ENCODE measurements at places on chromosomes 5 and 9.

- DNase-seq = no peak
Measured at GRCh38 chr5:161946911-161947310, 99.0 kb downstream of the GABRA1 start.

- no peak for DNase-seq
Measured at GRCh38 chr9:133060417-133060841, 1.4 kb upstream of the CEL start.

- DNase-seq = no peak
Measured at GRCh38 chr9:4020755-4021296, 279.0 kb downstream of the GLIS3 start.

DNA sequence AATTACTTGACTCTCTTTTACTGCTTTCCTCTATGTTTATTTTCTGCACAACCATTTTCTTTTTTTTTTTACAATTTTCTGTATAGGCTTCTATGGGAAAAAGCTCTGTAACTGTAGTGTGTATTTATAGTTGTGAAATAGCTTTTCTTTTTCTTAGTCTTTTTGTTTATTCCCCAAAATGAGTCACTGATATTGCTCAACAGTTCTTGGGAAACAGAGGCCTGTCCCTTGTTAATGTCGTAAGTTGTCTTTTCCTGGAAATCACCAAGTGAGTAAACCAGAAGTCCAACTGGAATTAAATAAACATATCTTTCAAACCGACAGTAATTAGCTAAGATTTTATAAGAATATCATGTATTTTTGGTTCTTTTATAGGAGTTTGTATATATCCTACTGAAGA is 325.1 kb upstream of the PRR16 start:
- DNase-seq = no peak

- DNase-seq = no peak
Measured at GRCh38 chr9:4321554-4321953, 21.7 kb upstream of the GLIS3 start.

- DNase-seq = no peak
Measured at GRCh38 chr5:122228728-122229392, 83.2 kb upstream of the SNCAIP start.

DNA sequence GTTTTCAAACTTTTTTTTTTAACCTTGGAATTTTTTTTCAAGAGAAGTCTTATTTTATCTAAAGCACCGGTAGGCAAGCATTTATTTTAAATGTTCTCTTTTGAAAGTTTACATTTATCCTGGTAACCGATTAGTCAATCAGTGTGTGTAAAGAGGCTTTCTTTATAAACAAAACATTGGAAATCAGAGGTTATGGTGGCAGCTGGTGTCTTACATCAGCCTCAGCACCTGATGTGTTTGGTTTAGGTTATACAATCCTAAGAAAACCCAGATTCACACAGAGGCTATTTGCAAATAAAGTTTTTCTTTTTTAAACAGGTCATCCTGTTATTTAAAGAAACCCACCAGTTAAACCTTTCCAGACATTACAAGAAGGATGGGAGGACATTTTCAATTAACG is 173.3 kb upstream of the GDNF start:
- DNase-seq = no peak

DNA sequence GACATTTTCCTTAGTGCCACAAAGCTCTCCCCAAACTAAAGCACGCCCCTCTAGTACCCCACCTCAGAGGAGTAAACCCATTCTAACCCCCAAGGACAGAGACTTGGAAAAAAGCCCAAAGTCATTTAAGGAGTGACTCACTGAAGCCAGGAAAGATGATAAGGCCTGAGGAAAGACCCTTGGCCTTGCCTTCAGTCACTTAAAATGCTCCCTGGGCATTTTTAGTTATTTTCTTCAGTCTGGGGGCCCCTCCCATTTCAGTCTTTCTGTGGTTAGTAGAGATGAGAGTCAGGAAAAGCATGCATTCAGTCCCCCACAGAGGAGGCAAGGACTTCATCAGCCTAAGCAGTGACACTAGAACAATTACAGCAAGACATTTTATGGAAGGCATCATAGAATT is 13.7 kb upstream of the TLX3 start:
- DNase-seq = no peak

GRCh38 chr5:77946381-77947040 is 170.4 kb upstream of the TBCA start:
- no peak for DNase-seq

- no peak for DNase-seq
Measured at GRCh38 chr9:124654431-124654830, 116.7 kb downstream of the NR6A1 start.

DNA sequence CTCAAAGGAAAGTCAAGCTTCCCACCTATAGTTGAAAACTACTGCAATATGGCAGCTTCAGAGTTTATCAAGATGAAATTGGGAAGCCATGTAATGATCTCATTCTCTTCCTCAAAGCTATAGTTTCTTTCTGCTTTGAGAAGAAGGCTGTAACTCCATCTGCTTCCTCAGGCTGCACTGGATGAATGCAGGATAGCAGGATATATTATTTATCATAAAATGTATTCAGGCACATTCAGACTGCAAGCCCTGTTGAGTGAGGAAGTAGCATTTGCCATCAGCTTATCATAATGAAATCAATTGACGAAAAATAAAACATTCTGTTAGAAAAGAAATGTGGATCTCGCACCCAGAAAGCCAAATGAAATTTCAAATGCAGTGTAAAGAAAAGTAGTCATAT is 560 bp downstream of the ATP10B start:
- no peak for DNase-seq

DNA sequence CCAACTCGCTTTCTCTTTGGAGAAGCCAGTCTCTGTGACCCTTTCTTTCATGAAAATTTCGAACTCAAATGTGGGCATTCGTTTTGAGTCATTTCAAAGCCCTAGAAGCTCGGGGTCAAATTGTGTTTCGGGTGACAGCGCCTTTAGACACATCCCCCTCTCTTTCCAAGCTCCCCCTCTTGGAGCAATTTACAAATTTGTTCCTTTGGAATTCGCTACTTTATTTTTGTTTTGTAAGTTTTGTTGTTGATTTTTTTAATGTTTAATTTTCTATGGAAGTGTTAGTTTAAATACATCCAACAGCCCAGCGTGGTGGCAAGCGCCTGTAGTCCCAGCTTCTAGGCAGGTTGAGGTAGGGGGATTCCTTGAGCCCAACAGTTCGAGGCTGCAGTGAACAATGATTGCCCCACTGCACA is 4.6 kb upstream of the BARX1 start:
- DNase-seq = no peak

DNA sequence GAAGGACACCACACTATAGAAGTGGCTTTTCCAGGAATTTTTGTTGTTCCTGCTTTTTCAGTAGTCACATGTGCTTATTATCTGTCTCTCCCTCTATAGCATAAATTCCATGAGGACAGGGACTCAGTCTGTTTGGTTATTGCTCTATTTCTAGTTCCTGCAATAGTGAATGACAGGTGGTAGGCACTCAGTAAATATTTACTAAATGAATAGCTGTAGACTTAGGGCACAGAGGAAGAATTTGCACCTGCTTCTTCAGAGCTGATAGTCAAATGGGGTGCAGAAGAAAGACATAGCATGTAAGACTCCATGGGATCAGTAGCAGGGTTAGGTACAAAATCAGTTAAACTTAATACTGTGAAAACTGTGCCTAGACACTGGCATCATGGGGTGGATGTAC is 580.2 kb downstream of the CCDC171 start:
- no peak for DNase-seq

- no peak for DNase-seq
Measured at GRCh38 chr5:117072439-117072838, 497.8 kb upstream of the SEMA6A start.

- no peak for DNase-seq
Measured at GRCh38 chr5:2588850-2589501, 162.5 kb downstream of the IRX2 start.

DNA sequence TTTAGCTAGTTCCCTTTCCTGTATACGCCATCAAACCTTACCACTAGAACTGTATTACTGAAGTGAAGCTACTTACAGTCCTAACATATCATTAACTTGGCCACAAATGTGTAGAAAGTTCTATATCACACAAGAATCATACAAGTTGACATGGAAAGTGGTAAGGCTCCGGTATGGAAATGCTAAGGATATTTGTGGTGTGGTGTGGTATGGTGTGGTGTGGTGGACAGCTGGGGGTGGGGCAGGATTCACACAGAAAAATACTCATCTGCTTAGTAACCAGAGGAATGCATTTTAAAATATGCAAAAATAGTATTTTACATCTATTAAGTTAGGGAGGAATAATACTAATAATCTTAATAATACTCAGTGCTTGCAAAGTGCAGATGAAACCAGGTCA is 69.4 kb downstream of the TRPC7 start:
- no peak for DNase-seq

DNA sequence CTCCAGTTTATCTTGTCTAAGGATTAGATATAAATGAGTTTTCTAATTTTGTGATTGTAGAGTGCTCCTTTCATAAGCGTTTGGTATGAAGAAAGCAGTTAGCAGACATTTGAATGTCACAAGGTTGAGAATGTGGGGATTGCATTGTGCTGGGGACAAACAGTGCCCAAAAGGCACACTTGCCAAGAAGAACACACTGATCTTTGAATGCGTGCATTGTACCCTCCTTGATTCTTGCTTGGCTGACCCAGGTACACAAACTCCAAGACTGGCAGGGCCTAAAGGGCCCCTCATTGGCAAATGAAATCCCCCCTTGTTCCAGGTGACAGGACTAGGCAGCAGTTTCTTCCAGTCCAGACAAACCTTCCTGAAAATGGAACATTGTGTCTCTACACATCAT is 96.9 kb upstream of the LIFR start:
- no peak for DNase-seq

- no peak for DNase-seq
Measured at GRCh38 chr9:13110766-13111417, 168.6 kb downstream of the MPDZ start.

GRCh38 chr5:78607864-78608263 is 40.7 kb downstream of the LHFPL2 start:
- DNase-seq = no peak

GRCh38 chr9:92147030-92147851 is 32.0 kb upstream of the SPTLC1 start:
- no peak for DNase-seq

DNA sequence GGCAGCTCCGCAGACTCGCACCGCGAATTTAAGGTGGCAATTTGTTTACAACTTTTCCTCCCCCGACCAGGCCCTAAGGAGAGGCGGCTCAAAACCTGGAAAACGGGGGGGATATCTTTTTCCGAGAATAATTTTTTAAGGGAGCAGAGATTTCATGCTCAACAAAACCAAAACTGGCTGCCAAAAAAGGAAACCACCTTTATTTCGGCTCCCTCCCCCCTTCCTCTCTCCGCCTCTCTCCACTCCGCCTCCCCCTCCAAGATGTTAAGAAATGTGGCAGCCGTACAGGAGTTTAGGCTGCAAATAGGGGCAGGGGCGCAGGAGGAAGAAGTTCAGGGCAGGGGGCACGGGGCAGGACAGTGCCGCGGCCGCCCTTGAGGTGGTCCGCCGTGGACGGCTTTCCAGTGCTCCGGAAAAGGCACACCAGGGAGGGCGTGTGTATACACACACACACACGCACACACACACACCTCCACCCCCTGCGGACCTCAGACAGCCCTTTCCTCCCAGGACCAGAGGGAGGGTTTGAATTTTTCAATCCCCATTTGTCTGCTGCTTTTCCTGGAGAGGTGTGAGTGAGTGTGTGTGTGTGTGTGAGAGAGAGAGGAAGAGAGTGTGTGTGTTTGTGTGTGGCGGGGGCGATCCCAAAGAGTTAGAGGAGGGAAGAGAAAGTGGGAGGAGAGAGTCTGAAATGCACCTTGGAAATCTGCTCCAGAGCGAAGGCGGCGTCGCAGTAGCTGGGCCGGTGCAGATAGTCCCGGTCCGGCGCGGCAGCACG is 9.1 kb downstream of the PTCH1 start:
- no peak for DNase-seq

- no peak for DNase-seq
Measured at GRCh38 chr9:107541523-107541922, 52.0 kb upstream of the KLF4 start.

GRCh38 chr5:122346897-122347581 is 35.0 kb downstream of the SNCAIP start:
- no peak for DNase-seq

DNA sequence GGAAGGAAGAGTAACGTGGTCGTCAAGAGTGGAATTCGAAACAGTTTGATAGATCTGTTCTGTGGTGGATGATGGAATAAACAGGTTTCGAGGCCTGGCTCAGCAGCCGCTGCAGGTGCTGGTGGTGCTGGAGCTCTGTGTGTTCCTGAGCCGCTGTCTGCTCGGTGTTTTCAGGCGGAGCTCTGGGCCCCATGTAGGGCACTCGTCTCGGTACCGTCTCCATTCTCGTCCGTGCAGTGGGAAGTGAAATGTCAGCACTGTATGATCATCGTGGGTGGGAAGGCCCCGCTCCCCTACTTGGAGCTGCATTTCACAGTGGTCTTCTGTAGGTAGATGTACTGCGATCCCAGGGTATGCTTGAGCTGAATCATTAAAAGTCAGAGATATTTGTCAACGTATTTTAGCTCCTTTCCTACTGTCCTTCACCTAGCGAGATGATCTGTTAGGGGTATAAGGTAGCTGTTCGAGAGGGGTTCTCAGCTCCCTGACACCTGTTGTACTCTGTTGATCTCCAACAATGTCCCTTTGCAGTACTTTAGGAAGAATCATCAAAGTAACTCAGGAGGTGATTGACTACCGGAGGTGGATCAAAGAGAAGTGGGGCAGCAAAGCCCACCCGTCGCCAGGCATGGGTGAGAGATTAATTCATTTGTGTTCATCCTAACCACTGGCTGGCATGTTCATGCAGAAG is 35.9 kb downstream of the TENT4A start:
- no peak for DNase-seq

DNA sequence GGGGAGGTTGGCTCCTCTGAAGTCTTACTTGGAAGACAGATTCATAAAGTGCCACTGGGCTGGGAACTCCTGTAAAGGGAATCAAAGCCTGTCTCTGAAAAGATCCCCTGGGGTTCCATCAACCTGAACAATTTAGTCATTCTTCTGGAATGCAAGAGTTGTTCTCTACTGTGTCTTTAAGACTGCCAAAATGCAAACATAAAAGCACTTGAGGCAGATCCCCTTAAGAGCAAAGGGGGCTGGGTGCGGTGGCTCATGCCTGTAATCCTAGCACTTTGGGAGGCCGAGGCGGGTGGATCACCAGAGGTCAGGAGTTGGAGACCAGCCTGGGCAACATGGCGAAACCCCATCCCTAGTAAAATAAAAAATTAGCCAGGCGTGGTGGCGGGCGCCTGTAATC is 16.7 kb downstream of the CDKN2AIPNL start:
- no peak for DNase-seq

DNA sequence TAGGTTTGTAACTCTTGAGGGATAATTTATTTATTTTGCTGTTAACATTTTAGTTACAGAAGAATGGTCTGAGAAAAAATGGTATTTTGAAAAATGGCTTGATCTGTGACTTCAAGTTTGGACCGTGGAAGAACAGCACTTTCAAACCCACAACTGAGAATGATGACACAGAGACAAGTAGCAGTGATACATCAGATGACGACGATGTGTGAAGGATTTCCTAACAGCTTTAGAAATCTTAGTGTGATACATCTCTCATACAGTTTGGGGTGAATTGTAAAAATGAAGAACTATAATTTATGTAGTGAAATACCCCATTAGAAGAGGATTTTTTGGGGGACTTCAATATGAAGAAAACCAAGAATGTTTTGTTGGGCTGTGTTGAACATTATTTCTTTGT is 88.7 kb downstream of the GPBP1 start:
- DNase-seq = no peak
